ENCODE measurements at places on chromosomes 3 and 15. TPM values are rescaled to one million over a fixed set of nuclear protein-coding genes. Genes with fewer than 3 reads are reported as not detected.

GRCh38 chr15:31223478-31224350 lies 102.9 kb upstream of the KLF13 start:
- peak; percentile 40 for DNase-seq

Gene OXTR
- total RNA-seq = 1.6 TPM

Gene SOX14
- 0.30 TPM for total RNA-seq

GRCh38 chr15:74497584-74497983 lies 36.6 kb upstream of the UBL7 start:
- DNase-seq = no peak

Gene PTX3
- total RNA-seq = 5.4 TPM

DNA sequence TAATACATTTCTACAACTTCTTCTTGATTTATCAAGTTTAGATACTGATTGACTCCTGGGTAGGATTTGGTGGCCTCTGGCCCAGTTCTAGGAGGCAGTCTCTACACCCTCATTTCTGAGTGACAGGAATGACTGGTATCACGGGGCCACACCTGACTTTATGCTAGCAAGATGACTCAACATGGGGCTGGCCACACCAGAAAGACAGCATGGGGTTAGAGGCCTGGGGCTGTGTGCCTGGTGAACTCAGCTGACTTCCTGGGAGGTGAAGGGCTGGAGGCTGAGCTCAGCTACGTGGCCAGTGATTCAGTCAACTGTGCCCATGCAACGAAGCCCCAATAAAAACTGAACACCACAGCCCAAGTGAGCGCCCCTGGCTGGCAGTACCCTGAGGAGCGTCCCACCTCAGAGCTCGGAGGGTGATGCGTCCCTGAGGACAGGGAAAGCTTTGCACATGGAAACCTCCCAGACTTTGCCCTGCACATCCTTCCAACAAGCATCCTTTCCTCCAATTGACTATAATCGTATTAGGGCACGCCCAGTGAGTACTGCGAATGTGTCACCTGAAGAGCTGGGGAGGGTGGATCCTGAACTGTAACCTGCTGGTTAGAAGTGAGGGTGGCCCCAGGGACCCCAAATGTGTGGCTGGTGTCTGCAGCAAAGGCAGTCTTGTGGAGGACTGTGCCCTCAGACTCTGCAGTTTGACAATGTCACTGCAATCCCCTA lies 57.2 kb downstream of the NIPA2 start:
- no peak for DNase-seq

Gene RLBP1
- 0.83 TPM for total RNA-seq

DNA sequence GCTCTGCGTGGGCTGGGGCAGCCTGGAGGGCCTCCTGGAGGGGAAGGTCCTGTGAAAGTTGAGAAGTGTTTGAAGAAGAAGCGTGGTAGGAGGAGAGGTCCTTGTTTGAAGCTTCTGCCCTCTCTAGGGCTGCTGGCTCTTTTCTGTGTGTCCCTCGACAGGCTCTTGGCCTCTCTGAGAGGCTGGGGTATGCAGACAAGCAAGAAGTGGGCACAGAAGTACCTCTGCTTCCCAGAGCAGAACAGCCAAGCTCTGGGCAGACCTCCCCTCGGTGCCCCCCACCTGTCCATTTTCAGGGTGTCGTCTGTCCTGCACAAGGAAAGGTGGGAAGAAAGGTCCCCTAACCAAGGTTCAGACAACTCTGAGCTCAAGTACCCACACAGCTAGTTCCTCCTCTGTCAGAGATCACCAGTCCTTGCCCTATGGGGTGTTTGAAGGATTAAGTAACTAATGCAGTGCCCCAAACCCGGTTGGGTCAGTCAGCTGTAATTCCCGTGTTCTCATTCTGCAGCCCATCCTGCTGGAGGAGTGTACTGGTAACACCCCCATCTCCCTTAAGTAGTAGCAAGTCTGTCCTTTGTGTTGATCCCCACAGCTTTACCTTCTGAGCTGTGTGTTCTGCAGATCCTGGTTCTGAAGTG lies 6.3 kb downstream of the CSK start:
- DNase-seq = no peak

Gene IQCF5
- not detected for total RNA-seq

Gene TP53BP1
- 109 TPM for total RNA-seq

DNA sequence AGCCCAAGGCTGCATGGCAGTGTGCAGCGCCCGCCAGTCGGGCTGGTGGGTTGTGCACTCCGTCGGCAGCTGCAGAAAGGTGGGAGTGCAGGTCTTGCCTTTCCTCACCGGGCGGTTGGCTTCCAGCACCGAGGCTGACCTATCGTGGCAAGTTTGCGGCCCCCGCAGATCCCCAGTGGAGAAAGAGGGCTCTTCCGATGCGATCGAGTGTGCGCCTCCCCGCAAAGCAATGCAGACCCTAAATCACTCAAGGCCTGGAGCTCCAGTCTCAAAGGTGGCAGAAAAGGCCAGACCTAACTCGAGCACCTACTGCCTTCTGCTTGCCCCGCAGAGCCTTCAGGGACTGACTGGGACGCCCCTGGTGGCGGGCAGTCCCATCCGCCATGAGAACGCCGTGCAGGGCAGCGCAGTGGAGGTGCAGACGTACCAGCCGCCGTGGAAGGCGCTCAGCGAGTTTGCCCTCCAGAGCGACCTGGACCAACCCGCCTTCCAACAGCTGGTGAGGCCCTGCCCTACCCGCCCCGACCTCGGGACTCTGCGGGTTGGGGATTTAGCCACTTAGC lies 4.3 kb downstream of the ISL2 start:
- DNase-seq = no peak

DNA sequence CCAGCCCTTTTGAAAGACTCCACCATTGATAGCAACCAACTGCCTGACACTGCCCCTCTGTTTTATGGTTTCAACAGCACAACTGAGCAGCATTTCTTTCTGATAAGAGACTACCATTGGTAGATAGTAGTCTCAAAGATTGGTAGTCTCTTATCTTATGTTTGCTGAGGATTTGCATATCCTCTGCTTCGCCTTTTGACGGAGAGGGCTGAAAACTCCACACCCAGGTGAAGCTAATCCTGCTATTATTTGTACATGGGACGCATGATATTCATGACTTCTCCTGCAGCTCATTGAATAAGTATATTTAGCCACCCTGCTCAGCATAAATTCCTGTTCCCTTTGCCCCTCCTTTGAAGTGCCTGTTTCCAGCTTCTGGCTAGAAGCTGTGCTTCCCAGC lies 119.4 kb upstream of the STRIT1 start:
- DNase-seq = no peak

GRCh38 chr15:90306560-90306959 lies 41.1 kb downstream of the NGRN start:
- DNase-seq = no peak

- no peak for DNase-seq
Observed at GRCh38 chr3:115321400-115321805, 174.3 kb upstream of the ZBTB20 start.

DNA sequence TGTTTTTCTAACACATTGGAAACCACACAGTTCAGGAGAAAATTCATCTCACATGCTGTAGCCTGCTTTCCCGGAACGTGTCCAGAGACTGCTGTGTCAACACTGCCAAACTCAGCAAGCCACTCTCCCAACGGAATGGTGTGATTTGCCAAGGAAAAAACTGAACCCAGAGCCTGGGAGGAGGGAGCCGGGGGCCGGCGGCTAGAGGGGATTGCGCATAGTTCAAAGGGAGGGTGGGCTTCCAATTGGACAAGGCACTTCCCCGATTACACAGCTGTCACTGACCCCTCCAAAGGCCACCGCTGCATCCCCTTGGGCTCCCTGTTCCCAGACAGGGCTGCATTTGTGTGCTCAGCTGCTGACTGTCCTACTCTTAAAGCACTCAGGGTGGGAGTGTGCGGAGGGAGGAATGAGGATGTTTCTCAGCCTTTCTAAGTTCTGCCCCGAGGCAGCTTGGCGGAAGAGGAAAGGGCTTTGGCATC lies 256.2 kb downstream of the ZNF621 start:
- peak; percentile 17 for DNase-seq

Gene NR2F2
- total RNA-seq = 21.4 TPM

DNA sequence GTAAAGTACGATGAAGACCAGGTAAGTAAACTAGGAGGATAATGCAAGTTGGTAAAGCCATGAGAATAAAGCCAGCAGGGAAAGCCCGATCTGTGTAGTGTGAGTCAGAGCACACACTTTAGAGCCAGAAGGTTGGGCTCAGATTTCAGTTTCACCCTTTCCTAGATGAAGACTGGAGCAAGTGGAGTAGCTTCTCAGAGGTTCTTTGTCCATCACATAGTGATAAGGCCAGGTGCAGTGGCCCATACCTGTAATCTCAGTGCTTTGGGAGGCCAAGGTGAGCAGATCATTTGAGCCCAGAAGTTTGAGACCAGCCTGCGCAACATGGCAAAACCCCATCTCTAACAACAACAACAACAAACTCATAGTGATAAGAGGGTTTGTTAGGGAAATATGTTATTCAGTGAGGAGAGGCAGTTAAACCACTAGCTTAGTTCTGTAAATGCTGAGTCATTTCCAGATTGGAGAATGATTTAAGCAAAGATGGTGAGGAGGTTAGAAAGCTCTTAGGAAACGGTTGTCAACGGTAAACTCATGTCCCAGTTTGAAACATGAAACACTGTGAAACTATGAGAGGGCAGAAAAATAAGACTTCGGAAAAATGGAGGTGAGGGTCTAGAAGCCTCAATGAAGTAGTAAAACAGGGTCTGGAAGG lies 39.0 kb downstream of the IL12A start:
- no peak for DNase-seq

DNA sequence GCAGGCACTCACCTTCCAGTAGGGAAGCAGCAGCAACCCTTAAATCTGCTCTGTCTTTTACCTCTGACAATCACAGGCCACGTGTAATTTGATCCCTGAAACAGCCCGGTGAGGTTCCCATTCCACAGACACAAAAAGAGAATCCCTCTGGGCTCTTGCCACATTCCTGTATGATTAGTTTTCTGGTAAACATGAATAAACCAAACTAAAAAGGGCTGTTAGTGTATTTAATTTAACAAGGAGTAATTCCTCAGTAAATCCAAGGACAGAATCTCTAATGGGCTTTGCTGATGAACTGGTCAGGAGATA lies 186.9 kb downstream of the FAM43A start:
- DNase-seq = no peak

- no peak for DNase-seq
Observed at GRCh38 chr15:33699691-33700447, 268.4 kb upstream of the CHRM5 start.

GRCh38 chr3:127734754-127735473 lies 62.2 kb downstream of the ABTB1 start:
- DNase-seq = peak; percentile 71

DNA sequence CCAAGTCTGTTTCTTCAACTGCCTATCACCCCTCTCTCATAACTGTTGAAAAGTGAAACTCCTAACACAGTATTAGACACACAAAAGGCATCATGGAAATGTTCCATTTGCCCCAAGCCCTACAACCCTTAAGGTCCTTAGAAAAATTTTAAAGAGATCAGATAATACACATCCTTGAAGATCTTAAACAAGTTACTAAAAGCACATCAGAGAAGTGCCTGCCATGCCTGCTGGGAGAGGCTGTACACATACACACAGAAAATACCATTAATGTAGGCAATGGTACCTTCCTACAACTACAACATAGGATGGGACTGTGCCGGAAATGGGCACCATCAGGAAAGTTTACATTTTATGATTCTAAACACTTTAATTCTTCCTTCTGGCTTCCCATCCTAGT lies 3.3 kb downstream of the ADAM10 start:
- no peak for DNase-seq

DNA sequence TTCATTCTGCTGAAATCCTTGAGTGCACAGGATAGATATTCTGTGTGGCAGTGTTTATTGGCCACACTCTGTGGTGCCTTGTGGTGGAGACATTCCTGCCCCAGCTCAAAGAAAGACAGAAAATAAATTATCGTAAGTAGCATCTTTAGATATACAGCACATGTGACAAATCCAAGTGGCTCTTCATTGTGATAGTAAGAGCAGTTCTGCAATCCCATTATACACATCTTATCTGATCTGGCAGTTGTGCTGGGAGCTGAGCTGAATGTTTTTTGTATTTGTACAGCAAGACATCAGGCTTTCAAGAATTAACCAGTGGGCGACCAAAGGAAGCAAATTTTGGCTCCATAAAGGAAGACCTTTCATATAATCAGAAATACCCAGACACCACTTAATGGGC lies 235.3 kb upstream of the MRPL3 start:
- DNase-seq = no peak

- no peak for DNase-seq
Observed at GRCh38 chr3:29181872-29182271, 99.0 kb upstream of the RBMS3 start.

- DNase-seq = peak; percentile 65
Observed at GRCh38 chr3:10806006-10806405, 10.0 kb upstream of the SLC6A11 start.

DNA sequence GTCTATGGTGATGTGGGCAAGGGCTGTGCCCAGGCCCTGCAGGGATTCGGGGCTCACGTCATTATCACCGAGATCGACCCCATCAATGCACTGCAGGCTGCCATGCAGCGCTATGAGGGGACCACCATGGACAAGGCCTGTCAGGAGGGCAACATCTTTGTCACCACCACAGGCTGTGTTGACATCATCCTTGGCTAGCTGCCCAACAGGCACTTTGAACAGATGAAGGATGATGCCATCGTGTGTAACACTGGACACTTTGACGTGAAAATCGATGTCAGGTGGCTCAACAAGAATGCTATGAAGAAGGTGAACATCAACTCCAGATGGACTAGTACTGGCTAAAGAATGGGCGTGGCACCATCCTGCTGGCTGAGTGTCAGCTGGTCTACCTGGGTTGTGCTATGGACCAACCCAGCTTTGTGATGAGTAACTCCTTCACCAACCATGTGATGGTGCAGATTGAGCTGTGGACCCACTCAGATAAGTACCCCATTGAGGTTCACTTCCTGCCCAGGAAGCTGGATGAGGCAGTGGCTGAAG lies 6.1 kb upstream of the USP8 start:
- no peak for DNase-seq

DNA sequence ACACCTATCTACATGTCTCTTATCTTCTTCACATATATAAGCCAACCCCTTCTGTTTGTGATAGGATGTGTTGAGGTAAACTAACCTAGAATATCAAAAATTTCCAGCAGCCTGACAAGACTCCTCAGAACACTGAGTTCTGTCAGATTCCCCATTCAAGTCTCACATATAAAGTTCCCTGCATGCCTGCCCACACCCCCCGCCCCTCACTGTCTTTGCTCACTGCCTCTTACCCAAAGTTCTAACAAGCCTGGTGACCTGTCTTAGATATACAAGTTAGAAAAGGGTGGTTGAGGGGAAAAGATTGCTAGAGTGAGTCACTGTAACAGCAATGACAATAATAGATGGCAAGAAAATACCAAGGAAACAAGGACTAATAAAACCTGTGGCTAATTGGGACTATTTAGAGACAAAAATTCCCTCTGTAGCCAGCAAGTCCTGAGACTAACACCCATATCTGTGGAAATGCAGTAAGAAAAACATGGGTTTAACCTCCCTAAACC lies 40.1 kb downstream of the FBXO22 start:
- no peak for DNase-seq

DNA sequence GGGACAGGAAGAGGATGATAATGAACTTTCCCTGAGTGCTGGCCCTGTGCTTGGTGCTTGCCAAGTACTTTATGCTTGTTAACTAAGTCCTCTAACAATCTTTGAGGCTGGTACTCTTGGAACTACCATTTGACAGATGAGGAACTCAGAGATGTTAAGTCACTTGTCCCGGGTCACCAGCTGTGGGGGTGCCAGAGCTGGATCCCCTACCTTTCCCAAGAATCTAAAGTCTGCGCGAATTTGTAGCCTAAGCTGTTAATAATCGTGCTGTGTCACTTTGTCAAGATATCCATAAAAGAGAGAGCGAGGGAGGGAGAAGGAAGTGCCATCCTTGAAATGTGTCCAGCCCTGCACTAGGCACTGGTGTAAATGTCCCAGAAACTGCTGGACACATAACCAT lies 19.0 kb upstream of the ACOX2 start:
- DNase-seq = no peak

Gene CSPG4
- total RNA-seq = 19.7 TPM

Data from spinal cord (tissue), 10 donors.